ENCODE measurements at places on chromosomes 1 and 21.

- no peak for DNase-seq
These were observed 918 bp upstream of the JTB start for GRCh38 chr1:153978274-153978909.

GRCh38 chr1:11730429-11730891, 5.5 kb upstream of the AGTRAP start:
- DNase-seq: peak; percentile 97

DNA sequence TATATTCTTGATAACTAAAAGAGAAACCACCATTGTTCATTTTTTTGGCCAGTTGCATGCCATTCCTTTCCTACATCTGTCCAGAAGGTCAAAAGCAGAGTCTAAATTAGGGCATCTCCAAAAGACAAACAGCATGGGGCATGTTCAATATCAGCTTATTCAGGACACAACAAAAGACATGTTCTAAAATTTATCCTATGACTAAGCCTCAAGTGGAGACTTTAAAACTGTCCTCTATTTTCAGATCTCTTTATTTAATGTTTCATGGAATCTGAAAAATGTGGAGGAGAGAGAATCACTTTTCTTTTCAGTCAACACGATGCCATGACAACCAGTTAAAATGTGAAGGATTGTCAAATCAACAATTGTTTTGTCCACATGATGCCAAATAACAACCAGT, 303.4 kb upstream of the PRMT6 start:
- DNase-seq: no peak

DNA sequence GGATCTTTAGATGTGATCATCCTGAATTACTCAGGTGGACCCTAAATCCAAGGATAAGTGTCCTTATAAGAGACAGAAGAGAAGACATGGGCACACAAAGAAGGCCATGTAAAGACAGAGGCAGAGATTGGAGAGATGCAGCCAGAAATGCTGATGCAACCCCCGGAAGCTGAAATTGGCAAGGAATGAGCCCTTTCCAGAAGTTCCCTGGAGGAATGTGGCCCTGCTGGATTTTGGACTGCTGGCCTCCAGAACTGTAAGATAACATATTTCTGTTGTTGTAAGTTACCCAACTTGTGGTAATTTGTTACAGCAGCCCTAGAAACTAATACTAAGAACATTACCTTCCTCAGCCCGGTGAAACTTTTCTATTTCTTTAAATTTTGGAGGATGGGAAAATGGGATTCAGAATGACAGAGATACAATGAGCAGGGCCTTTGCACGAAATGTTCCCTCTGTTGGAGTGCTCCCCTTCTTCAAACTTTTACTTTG, 11.2 kb upstream of the PLPP3 start:
- DNase-seq: no peak

GRCh38 chr1:94792473-94793295, 27.5 kb upstream of the SLC44A3 start:
- DNase-seq: peak; percentile 41

DNA sequence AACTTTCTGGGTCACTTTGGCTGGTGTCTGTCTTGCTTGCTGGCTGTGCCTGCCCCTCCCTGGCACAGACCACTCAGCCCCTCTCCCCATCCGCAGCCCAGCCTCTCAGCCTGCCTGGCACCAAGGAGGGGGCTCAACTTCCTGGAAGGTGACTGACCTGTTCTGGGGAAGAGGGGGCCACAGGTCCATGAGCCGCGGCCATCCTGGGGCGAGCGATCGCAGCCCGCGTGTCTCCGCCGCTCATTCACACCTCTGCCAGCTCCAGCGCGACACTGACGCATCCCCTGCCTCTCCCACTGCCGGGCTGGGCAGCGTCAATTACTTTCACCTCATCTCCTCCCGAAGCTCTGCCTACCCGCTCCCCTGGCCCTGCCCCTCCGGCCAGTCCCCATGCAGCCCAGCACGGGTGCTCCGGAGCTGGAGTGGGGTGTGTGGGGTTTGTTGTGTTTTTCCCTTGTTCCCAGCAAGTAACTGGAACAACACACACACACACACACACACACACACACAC, 14.3 kb downstream of the SLC6A9 start:
- DNase-seq: no peak

GRCh38 chr1:200795156-200795555, 56.5 kb downstream of the CAMSAP2 start:
- DNase-seq: no peak

GRCh38 chr1:34460193-34460592, 283.5 kb downstream of the C1orf94 start:
- peak; percentile 2 for DNase-seq

DNA sequence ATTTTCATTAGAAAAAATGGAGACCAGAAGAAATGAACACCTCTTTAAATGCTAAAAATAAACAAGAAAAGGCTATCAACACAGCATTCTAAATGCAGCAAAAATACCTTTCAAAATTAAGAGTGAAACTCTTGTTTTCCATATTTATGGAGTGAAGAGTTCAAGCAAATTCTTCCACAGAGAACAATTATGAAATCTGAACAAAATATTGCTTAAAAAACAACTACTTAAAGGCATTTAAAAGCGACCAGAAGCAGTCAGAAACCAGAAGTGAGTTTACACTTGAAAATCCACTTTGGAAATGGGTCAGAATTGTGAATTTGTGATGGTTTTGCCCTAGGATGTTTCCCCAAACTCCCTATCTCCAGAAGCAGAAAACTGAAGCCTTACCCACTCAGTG, 60.9 kb upstream of the KCNH1 start:
- no peak for DNase-seq

DNA sequence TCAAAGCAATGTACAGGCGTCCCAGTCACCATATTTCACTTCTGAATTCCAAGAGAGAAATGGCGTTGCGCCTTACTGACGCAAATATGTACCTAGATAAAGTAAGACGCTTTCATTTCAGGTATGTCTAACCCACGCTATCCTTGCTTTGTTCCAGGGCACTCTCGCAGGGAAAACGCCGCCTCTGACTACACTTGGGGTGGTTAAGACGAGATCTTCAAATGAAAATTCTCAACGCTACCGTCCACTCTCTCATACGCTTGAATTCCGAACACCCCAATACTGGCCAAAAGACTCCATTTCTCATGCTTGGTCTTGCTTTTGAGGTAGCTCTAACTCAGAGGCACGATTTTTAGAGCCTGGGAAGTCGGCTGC, 736 bp upstream of the ZMPSTE24 start:
- DNase-seq: peak; percentile 61

- no peak for DNase-seq
These were observed 539.1 kb upstream of the BRINP3 start for GRCh38 chr1:191016765-191017164.

GRCh38 chr1:90175490-90176167, 180.7 kb downstream of the ZNF326 start:
- no peak for DNase-seq

- no peak for DNase-seq
These were observed 60.1 kb downstream of the PTP4A2 start for GRCh38 chr1:31878058-31878457.

- DNase-seq: no peak
These were observed 175.9 kb downstream of the LHX8 start for GRCh38 chr1:75310067-75310466.

- DNase-seq: no peak
These were observed 50.7 kb upstream of the IRF2BP2 start for GRCh38 chr1:234660536-234661316.

GRCh38 chr1:110708974-110709440, 34.3 kb upstream of the KCNA3 start:
- no peak for DNase-seq

DNA sequence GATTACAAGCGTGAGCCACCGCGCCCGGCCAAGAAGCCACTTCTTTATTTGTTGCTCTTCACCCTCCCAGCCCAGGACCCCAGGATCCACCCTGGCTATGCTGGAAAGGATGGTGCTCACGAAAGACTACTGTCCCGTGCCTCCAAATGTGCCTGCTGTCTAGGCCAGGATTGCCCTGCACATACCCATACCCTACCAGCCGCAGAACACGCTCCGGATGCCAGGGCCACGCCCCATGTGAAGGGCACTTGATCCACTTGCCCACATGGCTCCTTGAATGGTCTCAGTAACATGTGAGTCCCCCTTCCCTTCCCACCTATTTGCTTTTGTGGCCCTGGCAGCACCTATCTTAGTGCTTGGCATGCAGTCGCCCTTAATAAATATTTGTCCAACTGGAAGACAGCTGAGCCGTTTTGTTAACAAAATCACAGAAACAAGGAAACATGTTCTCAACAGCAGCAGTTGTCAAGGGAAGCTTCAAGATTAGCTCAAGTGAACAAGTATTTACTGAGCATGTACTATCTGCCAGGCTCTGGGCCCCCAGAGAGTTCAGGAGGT, 13.8 kb upstream of the UBXN10 start:
- DNase-seq: no peak

- no peak for DNase-seq
These were observed 63.1 kb downstream of the ZNF281 start for GRCh38 chr1:200346700-200347099.

- peak; percentile 47 for DNase-seq
These were observed 196.5 kb downstream of the DYRK1A start for GRCh38 chr21:37562920-37563640.

GRCh38 chr21:42746240-42746592, 92.8 kb downstream of the PDE9A start:
- no peak for DNase-seq

GRCh38 chr1:2288816-2289536, 60.9 kb downstream of the SKI start:
- no peak for DNase-seq

GRCh38 chr1:24027838-24028468, 47.8 kb upstream of the SRSF10 start:
- peak; percentile 51 for DNase-seq

GRCh38 chr1:194865383-194865782, 1679.0 kb upstream of the B3GALT2 start:
- DNase-seq: no peak

- DNase-seq: no peak
These were observed 149.8 kb downstream of the ETS2 start for GRCh38 chr21:38955495-38955894.

GRCh38 chr1:35886577-35887431, 3.8 kb downstream of the AGO1 start:
- peak; percentile 39 for DNase-seq

DNA sequence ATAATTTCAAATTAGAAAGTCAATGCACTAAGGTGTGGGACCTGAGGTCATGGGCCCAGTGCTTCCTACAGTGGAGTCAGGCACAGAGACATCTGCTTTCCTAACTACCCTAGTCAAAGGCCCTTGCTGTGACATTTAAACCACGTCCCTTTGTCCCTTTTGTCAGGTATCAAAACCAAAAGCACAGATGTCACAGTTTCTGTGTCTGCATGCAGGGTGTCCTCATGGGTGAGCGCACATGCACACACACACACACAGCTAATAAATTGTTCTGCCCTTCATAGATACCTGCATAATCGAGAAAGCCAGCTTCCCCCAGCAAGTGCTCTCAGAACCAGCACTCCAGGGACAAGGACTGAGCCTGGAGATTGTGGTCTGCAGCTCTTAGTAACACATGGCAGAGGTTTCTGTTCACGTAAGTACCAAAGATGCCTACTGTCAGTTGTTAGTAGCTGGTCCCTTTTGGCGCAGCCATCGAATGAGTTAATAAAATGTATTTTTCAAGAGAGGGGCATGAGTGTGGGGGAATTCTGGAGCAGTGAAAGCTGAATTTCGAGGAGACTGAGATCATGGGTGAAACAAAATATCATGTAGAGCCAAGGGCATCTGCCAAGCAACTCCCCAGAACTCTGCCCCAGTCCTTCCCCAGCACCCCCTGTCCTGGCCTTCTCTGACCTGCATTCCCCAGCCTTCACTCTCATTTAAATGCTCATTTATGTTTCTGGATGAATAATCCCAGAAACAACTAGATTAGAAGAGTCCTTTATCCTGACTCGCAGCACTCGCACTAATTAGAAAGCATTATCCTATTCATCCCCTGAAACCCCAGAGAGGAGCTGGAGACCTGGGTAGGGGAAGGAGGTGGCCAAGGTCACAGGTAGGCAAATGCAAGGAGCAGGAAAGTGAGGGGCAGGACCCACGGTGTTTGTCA, 25.5 kb downstream of the TNR start:
- no peak for DNase-seq

GRCh38 chr1:229557200-229557850, 1.2 kb downstream of the ABCB10 start:
- DNase-seq: peak; percentile 41

- DNase-seq: no peak
These were observed 190.4 kb upstream of the USP25 start for GRCh38 chr21:15539376-15539775.

- no peak for DNase-seq
These were observed 96.7 kb upstream of the IGSF21 start for GRCh38 chr1:18010945-18011344.

GRCh38 chr1:184025242-184025675, 12.3 kb downstream of the COLGALT2 start:
- no peak for DNase-seq

DNA sequence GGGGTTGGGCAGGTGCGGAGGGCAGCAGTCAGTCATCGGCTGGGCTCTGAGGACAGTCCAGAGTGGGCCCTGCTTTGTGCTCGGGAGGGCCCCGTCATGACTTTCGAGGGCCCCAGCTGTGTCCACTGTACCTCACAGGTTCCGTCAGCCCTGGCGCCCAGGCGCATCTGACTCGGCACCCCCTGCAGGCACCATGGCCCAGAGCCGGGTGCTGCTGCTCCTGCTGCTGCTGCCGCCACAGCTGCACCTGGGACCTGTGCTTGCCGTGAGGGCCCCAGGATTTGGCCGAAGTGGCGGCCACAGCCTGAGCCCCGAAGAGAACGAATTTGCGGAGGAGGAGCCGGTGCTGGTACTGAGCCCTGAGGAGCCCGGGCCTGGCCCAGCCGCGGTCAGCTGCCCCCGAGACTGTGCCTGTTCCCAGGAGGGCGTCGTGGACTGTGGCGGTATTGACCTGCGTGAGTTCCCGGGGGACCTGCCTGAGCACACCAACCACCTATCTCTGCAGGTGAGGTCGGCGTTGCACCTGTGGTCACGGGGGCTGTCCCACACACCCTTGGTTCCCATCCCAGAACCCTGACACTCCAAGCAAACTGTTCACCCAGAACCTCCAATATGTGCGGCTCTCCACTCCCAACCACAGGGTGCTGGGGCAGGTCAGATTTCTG, 7.8 kb downstream of the PODN start:
- no peak for DNase-seq

DNA sequence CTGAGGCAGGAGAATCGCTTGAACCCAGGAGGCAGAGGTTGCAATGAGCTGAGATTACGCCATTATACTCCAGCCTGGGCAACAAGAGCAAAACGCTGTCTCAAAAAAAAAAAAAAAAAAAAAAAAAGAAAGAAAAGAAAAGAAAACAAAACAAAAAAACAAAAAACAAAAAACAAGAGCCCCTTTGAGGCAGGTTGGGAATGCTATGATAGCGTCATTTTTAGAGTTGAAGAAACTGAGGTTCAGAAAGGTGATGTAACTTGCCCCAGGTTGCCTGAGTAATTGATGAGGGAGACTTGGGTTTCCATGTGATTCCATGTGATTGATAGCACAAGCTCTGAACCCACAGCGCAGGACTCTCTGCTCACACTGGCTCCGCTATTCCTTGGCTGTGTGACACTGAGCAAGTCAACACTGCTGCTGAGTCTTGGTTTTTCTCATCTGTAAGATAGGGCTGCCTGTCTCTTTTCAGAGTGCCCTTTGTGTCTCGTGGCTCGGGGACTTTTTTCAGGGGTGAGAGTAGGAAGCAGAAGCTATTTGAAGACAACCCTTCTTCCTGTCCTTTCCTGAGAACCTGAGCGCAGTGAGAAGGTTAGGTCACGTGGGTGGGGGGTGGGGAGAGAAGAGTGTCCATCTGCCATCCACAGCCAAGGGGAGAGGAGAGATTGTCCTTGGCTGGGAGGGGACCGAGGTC, 2.5 kb downstream of the CNR2 start:
- DNase-seq: no peak

GRCh38 chr1:27992276-27992675, 32.5 kb downstream of the XKR8 start:
- DNase-seq: peak; percentile 78

- no peak for DNase-seq
These were observed 3.0 kb downstream of the CDC42 start for GRCh38 chr1:22055463-22055862.

Data from Kasumi-1 (cell line).